ENCODE measurements at places on chromosomes 2 and 18.

GRCh38 chr18:35581898-35582641 lies 530 bp downstream of the GALNT1 start:
- DNase-seq, result peak; percentile 64

GRCh38 chr2:64221935-64222334 lies 77.7 kb upstream of the PELI1 start:
- no peak for DNase-seq

GRCh38 chr2:240717181-240717641 lies 25.5 kb downstream of the AQP12A start:
- DNase-seq, result no peak

- no peak for DNase-seq
Measured at GRCh38 chr2:228417526-228417925, 236.0 kb upstream of the SPHKAP start.

- DNase-seq, result no peak
Measured at GRCh38 chr2:80035749-80036285, 268.7 kb downstream of the LRRTM1 start.

- DNase-seq, result no peak
Measured at GRCh38 chr2:148981324-148981723, 57.2 kb upstream of the LYPD6B start.

DNA sequence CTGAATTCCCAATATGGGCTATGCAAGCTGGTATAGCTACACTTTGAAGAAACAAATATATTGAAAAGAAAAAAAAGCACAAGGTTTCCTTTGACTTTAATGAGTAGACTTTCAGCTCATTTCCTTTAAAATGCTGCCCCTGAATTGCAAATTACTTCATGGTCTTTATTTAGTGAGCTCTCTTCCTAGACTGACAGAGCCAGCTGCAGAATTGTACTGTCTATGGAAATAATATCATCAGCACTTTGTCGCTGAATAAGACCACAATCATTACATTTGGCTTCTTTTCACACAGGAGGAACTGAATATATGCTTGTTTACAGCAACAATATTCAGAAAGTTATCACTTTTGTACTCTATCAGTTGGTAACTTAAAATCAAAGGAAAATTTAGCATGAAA lies 41.7 kb downstream of the ARL5A start:
- DNase-seq, result no peak

- DNase-seq, result no peak
Measured at GRCh38 chr2:150309311-150310080, 178.0 kb downstream of the RND3 start.

DNA sequence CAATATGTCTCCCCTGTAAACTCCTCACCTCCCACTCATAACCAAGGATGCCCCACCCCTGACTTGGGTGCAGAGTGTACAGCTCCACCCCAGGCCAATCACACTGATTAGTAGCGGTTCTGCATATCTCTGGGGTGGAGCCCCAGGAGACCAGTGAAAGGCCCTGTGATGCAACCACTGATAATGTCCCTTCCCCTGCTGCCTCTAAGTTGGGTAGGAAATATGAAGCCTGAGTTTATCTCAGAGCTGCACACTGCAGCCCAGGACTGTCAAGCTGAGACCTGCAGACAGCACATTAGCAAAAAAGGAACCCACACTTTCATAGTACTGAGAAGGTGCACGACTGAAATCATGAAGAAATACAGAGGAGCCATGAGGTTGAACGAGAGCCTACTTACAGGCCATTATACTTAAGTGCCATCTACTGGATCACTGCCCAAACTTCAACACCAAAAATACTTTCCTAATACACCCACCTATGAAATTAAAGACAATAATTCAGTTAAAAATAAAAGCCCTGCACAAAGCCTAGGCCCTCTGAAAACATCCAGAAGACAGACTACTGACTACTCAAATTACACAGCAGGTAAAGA lies 455.4 kb upstream of the LRRTM4 start:
- DNase-seq, result no peak

GRCh38 chr2:45770811-45771210 lies 119.3 kb downstream of the PRKCE start:
- no peak for DNase-seq

DNA sequence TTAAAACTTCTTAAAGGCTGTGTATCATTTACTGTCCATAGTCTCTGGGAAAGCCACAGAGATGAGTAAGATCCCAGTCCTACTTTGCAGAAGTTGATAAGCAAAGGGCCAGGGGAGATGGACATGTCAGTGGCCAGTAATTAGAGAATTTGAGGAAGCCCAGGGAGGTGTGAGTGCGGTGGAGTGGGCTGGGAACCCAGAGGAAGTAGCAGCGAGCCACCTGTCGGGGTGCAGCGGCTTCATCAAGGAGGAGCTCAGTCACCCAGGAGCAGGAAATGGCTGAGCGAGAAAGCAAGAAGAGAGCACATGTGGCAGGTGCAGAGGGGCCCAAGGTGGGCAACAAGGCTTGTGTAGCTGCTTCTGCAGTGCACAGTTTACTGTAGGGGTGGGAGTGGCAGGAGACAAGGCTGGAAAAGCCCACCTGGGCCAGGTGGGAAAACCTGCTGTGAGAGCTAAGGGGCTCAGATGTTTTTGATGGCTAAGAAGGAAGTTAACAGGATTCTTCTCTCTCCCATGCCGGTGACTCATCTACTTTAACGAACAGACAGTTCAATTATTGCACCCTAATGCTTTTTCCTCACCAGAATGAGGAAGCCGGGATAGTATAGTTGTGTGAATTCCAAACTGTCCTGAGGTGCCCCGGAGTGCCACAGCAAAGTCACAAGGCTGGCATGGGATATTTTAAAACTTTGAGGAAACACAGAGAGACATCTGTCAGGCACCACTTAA lies 34.8 kb upstream of the MGAT5 start:
- DNase-seq, result no peak

DNA sequence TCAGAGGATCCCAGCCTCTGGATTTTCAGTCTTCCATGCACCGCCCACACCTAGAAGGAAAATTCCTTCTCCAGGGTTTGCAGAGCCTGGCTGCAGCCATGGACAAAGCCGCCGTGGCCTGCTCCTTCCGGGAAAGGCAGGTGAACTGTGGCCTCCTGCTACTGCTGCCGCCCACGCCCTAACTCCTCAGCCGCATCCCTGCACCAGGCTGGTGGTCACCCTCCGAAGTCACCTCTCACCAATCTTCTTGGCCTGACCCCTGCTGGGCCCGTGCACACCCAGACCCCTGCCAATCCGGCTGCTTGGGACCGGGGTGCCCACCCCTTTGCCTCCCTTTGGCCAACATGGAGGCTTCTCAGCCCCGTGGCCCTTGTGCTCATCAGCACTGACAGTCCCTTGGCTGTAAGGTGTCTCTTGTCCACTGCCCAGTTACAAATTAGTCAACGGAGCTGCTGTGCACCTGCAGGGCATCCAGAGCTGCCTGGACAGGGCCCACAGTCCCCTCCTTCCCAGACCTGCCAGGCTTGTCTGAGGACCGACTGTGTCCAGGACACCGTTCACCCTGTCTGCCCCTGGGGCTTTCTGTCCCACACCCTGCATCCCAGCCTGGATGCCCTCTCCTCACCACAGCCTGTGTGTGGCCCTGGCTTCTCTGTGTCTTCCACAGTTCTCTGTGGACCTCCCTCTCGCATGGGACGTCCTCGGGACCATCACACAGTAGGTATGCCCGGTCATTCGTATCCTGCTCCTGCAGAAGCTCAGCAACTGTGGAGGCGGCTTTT lies 130.1 kb upstream of the TPO start:
- no peak for DNase-seq

DNA sequence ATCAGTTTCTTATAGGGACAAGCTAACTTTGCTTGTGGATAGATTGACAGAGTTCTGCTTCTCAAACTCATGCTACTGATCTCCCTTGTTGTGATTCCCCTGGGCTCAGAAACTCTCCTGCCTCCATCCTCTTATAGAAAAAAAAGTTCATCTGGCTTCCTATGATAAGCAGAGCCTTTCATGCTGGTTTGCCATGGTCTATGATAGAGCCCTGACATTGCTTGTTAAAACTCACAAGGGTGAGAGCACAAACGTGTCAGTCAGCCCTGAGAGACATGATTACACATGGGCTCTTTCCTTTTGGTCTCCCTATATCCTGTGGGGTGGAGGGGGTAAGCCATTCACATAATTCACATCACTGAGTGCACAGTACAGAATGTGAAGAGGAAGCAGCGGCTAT lies 121.8 kb downstream of the TDRD15 start:
- no peak for DNase-seq

DNA sequence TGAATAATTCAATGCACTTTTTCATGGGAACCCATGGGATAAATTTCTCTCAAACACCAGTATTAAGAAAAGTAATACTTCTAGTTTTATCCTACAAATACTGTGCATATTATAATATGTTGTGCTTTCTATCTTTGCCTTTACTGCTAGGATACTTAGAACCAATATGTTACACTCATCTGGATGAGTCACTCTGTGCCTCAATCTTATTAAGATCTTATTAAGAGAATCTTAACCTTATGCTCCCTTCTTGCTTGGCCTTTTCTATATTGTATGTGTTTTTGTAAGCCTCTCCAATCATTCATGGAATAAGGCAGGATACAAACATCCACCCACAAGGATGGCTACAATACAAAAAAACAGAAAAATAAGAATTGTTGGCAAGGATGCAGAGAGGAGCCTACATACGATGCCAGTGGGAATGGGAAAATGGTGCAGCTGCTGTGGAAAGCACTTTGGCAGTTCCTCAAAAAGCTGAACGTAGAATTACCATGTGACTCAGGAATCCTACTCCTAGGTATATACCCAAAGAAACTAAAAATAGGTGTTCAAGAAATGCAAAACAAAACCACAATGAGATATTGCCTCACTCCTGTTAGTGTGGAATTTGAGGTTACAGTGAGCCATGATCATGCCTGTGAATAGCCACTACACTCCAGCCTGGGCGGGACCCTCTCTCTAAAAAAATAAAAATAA lies 10.7 kb upstream of the TWSG1 start:
- DNase-seq, result no peak

DNA sequence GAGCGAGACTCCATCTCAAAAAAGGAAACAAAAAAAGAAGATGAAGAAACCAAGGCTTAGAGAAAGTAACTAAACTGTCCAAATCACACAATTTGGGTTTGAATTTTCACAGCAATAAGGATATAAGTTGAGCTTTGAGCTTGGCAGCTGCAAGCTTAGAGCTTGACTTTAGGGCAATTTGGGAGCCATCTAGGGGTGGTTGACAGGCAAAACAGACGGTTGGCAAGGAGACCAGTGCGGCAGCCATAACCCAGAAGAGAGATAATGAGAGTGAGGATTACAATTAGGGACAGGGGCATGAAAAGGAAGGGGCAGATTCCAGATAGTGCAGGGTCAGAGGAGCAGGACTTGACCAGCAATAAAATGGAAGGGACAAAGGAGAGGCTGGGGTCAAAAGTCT lies 382.2 kb upstream of the HNRNPA3 start:
- DNase-seq, result peak; percentile 58

- DNase-seq, result no peak
Measured at GRCh38 chr2:115796078-115796477, 1353.6 kb downstream of the DPP10 start.

DNA sequence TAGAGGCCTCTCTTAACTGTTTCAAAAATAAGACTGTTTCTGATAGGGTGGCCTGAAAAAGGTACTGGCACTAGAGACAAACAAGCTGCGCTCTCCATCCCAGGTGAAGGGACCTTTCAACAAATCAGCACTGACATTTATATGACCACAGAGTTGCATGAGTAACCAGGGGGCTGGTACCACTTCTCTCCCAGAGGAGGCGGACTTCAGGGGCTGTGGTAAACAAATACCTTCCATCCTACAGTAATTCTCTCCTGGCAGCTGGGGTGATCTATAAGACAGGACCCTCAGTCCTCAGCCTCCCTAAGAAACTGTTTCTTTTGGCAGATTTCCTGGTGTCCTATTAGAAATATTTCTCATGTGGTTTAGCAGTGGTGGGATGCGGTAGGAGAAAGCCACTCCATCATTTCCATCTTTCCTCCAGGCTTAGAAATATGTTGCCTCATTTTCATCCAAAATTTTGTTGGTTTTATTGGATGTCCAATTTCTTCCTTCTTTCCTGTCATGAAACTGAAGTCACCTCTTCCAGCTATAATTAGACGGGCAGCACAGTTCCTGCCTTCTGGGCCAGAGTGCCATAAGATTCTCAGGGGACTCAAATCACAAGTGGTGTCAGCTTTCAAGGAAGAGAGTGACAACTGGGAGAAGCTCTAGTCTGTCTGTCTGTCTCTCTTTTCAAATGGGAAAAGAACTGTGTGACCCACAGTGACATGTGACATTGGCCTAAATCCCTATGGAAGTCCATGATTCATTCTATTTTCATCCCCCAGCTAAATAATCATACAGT lies 96.4 kb downstream of the CYRIA start:
- DNase-seq, result no peak

DNA sequence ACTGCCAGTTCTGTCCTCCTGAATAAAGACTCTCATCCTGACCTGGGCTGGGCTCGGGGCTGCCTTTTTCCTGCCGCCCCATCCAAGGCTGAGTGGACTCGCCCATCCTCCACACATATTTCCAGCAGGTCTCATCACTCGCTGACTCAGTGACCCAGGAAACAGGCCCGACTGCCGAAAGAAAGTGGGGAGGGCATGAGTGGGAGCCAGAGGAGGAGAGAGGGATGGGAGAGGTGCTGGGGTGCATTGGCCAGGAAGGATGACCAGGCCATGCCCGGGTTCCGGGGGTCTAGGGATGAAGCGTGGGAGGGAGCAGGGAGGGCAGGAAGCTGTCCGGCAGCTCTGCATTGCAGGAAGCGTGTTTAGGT lies 66.7 kb downstream of the TWIST2 start:
- no peak for DNase-seq

- DNase-seq, result no peak
Measured at GRCh38 chr2:21981127-21981526, 857.4 kb downstream of the TDRD15 start.

Measured in eye (tissue), 1 donor.